ENCODE measurements at places on chromosomes 11 and 22.

DNA sequence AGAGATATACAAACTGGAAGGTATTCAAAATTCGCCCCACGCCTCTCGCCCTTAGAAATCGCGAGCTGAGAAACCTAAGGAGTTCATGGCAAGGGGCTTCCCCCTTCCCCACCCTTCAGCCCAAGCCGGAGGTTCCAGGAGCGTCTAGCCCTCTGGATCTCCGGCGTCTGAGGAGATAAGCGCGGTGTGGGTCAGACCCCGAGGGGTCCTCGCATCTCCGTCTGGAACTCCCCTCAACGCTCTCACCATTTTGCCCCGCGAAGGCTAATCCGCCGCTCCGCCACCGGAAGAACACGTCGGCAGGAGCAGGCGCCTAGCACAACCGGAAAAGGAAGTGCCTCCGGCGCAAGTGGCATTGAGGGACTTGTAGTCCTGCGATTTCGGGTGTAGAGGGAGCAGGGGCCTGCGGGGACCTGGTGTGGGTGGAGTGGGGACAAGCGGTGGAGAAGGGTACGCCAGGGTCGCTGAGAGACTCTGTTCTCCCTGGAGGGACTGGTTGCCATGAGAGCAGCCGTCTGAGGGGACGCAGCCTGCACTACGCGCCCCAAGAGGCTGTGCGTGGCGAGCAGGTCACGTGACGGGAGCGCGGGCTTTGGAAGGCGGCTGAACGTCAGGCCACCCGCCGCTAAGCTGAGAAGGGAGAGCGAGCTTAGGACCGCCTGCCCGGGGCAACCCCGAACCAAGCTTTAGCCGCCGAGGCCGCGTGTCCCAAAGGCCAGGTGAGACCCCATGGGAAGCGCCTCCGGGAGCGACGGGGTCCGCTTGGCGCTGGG is at the start of the genes FEN1 and TMEM258:
FEN1 (plus strand) TSS at position 602 of the 773 bp plus-strand sequence. CDS start 2,451 bp downstream, outside the sequence.
TMEM258 (minus strand) TSS at position 290 of the 773 bp plus-strand sequence; CDS start at position 249, 41 bp downstream.
- DNase-seq, result peak; percentile 95

- DNase-seq, result no peak
Observed at GRCh38 chr22:50446708-50447575, 27.9 kb downstream of the SBF1 start.

DNA sequence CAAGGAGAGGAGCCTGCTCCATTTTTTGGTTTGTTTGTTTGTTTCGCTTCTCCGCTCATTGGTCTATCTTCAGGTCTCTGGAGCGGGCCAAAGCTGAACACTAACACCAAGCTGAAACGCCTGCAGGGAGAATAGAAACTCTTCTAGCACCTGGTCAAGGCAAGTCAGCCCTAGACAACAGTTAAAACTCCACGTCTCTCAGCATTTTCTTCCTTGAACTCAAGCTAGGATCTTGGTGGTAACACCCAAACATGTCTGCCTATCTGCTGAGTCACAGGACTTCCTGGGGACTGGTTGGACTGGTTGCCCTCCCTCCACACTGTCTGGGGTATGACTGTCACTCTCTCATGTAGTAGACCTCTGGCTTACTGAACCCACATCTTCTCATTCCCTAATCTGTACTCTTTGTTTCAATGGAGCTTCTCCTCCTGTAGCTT is 23.9 kb upstream of the RBFOX2 start:
- no peak for DNase-seq

- no peak for DNase-seq
Observed at GRCh38 chr11:115933564-115933963, 429.3 kb upstream of the CADM1 start.

GRCh38 chr11:73223998-73224730 is 6.1 kb downstream of the P2RY2 start:
- DNase-seq, result no peak

Measured in left renal pelvis (tissue), 4 donors.